ENCODE measurements at places on chromosomes 6 and 20.

DNA sequence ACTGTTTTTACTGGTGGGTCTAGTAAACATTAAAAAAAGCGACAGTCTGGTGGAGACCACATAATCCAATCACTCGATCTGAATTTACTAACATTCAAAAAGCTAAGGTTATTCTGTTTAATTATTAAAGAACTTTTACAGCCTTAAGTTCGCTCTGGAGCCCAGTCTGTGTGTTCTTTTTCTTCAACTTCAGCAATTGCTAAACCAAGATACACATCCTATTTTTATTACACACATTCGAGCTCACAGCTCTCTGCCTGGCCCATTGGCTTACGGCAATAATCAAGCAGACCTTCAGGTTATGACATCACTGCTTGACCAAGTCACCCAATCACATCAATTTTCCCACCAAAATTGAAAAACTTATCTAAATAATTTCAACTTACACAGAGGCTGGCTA lies 57.4 kb upstream of the PRSS16 start:
- DNase-seq, result no peak

DNA sequence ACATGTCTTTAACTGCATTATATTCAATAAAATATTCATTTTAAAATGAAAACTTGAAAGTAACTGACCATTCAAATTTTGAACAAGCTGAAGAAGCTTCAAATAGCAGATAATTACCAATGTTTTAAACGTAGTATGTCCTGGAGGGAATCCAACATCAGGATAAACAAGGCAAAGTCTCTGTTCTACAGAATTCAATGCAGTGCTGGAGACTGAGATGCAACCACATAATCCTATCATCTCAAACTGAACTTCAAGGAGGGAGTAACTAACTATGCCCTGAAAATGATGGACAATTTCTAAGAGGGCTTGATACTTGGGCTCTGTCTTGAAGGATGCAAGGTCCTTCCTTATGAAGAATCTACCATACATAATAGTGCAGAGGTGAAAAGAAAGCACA lies 100.7 kb downstream of the PRKN start:
- DNase-seq, result no peak

DNA sequence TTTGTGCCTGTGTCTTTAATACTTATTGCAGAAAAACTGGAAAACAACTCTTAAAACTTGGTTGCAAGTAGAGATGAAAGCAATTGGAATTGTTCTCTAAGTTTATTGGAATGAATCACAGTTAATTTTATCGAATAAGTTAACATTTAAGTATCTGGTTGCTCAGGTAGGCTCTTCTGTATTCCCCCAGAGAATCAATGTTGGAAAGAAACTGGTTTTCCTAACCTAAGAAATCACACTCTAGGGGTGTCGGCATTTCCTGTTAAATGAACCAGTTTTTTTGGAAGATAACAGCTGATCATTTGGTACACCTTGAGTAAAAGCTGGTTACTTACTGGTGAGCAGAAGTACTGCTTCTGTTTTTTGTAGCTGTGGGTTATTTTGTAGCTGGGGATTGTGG lies 5.2 kb downstream of the TFAP2C start:
- no peak for DNase-seq

DNA sequence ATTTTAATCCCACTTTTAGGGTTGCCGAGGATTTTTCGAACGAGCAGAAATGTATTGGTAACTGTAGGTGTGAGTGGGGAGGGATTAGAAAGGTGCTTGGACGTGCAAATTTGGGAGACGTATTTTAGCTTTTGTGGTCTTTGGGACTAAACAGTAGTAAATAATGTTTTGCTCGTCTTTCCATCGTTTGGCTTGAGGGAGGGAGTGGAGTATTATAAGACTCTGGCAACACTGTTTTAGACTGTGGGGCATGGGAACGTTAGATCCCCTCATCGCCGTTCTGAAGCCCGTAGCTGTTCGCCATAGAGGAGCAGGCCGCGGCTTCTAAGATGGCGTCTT lies 2.8 kb downstream of the BRD2 start:
- no peak for DNase-seq

GRCh38 chr6:106477790-106478189 lies 117.3 kb downstream of the CRYBG1 start:
- DNase-seq, result no peak

GRCh38 chr20:37764333-37764935 lies 70.6 kb downstream of the CTNNBL1 start:
- DNase-seq, result no peak

DNA sequence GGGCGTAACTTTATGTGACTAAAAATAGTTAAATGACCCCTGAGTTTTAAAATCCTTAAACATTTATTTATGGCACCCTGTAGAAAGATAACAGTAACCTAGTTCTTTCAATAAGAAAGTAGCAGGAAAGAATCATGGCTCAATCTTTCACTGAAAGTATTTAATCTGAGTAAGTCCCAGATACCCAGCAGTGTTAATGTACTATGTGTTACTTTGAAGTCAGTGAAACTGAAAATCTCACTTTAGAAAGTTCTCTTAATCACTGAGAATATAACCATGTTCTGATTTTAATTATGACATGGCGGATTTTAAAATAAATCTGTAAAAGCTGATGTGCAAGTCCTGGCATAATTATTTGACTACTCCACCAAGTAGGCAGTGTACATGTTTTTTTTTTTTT lies 8.1 kb upstream of the HEY2 start:
- DNase-seq, result no peak

- no peak for DNase-seq
Measured at GRCh38 chr20:618980-619379, 8.9 kb upstream of the TCF15 start.

- DNase-seq, result no peak
Measured at GRCh38 chr6:221531-222349, 70.5 kb upstream of the DUSP22 start.

- no peak for DNase-seq
Measured at GRCh38 chr20:32993496-32994050, 10.7 kb downstream of the SUN5 start.

DNA sequence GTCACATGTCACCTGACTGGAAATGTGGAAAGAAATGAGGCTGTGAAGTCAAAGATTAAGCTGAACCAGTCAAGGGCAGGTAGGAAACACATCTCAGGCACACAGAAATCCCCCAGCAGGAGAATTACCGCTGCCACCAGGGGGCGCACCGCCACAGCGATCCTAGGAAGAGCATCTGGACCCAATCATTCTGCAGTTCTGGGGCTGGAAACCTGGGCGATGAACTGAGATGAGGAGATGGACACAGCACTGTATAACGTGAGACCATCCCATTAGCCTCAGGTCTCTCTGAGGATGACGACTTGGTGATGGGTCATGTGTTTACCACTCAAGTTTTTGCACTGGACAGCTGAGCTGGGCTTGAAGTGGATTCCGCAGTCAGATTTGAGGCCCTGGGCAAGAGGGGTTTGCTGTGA lies 6.5 kb upstream of the SLC24A3 start:
- DNase-seq, result peak; percentile 55

DNA sequence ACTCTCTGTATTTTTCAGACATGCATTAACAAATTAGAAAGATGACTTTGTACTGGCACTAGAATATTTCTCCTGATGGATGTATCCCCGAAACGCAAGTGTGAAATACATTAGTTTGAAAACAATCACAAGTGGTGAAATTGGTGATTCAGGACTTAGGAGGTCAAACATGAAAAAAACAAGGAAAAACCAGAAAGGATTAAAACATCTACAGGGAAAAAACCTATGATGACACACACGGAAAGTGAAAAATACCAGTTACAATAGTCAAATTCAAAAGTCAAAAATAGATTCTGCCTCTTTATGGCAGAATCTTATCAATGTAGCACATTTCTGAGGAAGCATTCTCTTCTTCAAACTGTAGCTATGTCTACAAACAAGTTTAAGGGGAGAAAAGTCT lies 129.0 kb upstream of the SGK1 start:
- no peak for DNase-seq

DNA sequence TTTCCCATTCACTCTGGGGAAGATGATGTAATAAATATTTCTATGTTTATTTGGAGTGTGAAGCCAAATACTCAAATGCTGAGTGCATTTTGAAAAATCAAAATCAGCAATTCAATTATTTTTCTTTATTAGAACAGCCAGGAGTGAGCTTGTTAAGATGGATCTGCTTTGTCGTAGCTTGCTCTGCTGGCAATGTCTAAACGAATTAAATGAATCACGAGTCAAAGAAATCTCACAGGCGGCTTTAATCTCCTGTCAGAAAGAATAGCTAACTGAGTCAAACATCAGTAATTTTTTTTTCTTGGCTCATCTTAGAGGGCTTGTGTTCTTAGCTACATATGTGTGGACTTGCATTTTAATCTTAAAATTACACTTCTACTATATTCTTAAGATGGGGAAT lies 100.2 kb upstream of the HMGN3 start:
- DNase-seq, result no peak

Data from stimulated activated CD4-positive, alpha-beta T cell treated with anti-CD3 and anti-CD28 coated beads, Interleukin-4, amount 100 ng/mL, for 48 hours (primary cell).